Epithelial cell of proximal tubule (primary cell): ENCODE measurements at places on chromosomes 11 and 22. TPM values are rescaled to one million over a fixed set of nuclear protein-coding genes. Genes with fewer than 3 reads are reported as not detected.

IL18 gene
- total RNA-seq = 31.3 and 48.5 TPM in 2 replicates

CASP12 gene
- total RNA-seq = not detected in 2 replicates

CRYAB gene
- 5.9 and 25.8 TPM in 2 replicates for total RNA-seq

MLC1 gene
- total RNA-seq = not detected in 2 replicates

RAG2 gene
- total RNA-seq = not detected in 2 replicates

DNA sequence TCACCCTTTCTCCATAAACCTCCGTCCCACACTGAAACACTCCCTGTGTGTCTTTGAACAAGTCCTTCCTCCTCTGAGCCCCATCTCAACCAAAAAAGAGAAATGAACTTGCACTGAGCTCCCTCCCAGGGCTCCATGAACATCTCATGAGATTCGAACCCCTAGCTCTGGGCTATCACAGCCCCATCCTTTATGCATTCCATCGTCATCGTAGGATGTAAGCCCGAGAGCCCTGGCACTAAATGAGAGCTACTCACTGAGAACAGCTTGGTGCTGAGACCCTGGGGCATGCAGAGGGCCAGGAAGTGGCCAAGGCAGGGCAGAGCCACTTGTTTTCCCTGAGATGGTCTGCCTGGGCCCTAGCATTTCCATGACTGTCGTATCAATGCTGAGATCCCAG lies 12.9 kb upstream of the SLC43A3 start:
- DNase-seq = no peak

DNA sequence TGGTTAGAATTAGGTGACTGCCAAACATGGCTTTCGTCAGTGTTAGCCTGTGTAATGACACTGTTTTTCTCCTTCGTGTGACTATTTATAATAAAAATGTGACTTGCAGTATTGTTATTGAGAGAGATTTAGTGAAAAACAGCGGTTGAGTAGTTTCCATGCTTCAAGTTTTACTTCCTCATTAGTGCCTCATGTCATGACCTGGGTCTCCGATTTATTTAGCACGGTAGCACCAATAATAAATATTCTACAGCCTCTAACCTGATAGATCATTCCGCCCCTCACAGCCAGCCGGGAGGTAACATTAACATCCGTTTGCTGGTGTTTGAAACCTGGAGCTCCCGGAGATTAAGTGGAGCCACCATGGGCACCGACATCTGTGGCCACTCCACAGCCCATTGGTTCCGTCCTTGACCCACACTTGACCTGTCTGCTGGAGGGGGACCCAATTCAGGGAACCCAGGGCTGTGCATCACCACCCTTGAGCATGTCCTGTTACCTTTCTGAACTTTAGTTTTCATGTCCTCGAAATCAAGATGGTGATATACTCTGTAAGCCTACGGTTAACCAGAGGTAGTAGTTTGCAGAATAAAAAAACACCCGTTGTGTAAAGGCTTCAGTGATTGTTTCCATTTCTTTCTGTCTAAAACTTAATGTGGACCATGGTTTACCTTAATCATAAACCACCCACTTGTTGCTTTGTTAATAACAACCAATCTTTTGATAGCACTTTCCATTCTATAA lies 104.1 kb downstream of the ATXN10 start:
- DNase-seq = no peak

DNA sequence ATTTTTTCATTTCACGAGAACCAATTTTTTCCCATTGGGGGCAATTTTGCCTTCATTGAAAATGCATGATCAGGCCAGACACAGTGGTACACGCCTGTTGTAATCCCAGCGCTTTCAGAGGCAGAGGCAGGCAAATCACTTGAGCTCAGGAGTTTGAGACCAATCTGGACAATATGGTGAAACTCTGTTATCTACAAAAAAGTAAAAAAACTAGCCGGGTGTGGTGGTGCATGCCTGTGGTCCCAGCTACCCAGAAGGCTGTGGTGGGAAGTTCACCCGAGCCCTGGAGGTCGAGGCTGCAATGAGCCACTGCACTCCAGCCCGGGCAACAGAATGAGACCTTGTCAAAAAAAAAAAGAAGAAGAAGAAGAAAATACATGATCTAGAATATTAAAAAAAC lies 19.2 kb upstream of the UPK3A start:
- DNase-seq = no peak

DNA sequence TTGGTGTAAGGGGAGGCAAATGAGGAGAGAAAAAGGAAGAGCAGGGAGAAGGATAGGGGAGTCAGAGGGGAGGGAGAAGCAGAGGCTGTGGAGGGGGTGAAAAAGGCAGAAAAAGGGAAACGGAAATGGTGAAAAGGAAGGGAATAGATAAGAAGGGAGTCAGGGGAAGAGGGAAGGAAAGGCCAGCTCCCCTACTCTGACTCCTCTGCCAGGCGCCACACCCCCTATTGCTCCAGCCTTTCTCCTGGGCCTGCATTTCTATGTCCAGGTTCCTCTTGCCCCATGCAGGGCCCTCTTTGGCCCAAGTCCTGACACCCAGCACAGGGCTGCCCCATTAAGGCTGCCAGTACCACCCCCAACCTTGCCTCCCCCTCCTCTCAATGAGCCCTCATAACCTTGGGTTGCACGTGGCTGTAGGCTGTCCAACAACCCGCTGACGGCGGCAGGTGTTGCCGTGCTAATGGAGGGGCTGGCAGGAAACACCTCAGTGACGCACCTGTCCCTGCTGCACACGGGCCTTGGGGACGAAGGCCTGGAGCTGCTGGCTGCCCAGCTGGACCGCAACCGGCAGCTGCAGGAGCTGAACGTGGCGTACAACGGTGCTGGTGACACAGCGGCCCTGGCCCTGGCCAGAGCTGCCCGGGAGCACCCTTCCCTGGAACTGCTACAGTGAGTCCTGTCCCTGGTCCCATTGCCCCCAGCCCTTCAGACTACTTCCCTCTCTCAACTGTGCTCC lies 3.4 kb upstream of the NHERF4 start:
- DNase-seq = no peak

- DNase-seq = no peak
These were observed 18.2 kb upstream of the CCDC34 start for GRCh38 chr11:27381238-27381666.

GRCh38 chr11:67307545-67308001 lies 4.2 kb downstream of the SSH3 start:
- DNase-seq = no peak

- DNase-seq = no peak
These were observed 16.4 kb upstream of the SCGB1A1 start for GRCh38 chr11:62402226-62402959.

GRCh38 chr11:5910540-5910939 lies 17.5 kb downstream of the OR52E5 start:
- no peak for DNase-seq
